Mesothelial cell of epicardium (in vitro differentiated cells): ENCODE measurements at places on chromosomes 11 and 22. TPM values are rescaled to one million over a fixed set of nuclear protein-coding genes. Genes with fewer than 3 reads are reported as not detected.

- no peak overlapping the region for H3K4me3 ChIP-seq
- DNase-seq, result no peak
- H3K27me3 ChIP-seq, result no peaks in the 10 kb centered on the region
- H3K36me3 ChIP-seq, result no peaks in the 10 kb centered on the region
Measured at GRCh38 chr11:8060146-8060719, 20.8 kb upstream of the TUB start.

- H3K4me1 ChIP-seq, result peaks cover 1% of the 10 kb centered on the region
- no peak overlapping the region for H3K4me3 ChIP-seq
- DNase-seq, result no peak
- no peaks in the 10 kb centered on the region for H3K36me3 ChIP-seq
- peaks cover 74% of the 10 kb centered on the region for H3K27me3 ChIP-seq
Measured at GRCh38 chr11:9089636-9090035, 1.8 kb downstream of the SCUBE2 start.

GRCh38 chr22:44642096-44642644 is 59.8 kb upstream of the PRR5 start:
- no peak overlapping the region for H3K27ac ChIP-seq
- peaks cover 11% of the 10 kb centered on the region for H3K27me3 ChIP-seq
- no peak overlapping the region for H3K4me3 ChIP-seq

DNA sequence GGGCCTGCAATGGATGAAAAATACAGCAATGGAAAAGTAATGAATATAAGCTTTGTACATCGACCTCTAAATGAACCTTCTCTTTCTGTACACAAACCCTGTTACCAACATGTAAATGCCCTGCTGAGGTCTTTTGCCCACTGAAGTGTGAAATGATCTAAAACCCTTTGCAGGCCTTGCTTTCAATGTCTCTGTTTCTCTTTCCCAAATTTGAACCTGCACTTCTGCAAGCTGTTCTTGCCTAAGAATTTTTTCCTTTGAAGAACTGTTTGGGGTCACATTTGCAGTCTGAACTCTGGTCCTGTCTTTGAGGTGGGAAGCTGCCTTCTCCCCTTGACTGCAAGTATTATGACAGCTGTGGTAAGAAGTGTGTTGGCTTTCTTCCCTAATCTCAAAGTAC is 1237.1 kb downstream of the FAM181B start:
- peaks cover 4% of the 10 kb centered on the region for H3K4me1 ChIP-seq
- no peaks in the 10 kb centered on the region for H3K36me3 ChIP-seq
- H3K27ac ChIP-seq, result no peak overlapping the region
- DNase-seq, result no peak
- H3K27me3 ChIP-seq, result no peaks in the 10 kb centered on the region

DNA sequence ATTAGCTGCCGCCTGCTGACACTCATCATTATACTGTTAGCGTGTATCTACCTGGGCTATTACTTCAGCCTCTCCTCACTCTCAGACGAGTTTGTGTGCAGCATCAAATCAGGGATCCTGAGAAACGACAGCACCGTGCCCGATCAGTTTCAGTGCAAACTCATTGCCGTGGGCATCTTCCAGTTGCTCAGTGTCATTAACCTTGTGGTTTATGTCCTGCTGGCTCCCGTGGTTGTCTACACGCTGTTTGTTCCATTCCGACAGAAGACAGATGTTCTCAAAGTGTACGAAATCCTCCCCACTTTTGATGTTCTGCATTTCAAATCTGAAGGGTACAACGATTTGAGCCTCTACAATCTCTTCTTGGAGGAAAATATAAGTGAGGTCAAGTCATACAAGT is 51.1 kb downstream of the PANX1 start:
- DNase-seq, result no peak
- peaks cover 13% of the 10 kb centered on the region for H3K4me1 ChIP-seq
- H3K36me3 ChIP-seq, result peaks cover 35% of the 10 kb centered on the region
- no peak overlapping the region for H3K27ac ChIP-seq
- H3K27me3 ChIP-seq, result no peaks in the 10 kb centered on the region

GRCh38 chr11:12075822-12076821 is 34.3 kb upstream of the MICAL2 start:
- H3K4me1 ChIP-seq, result peaks cover 6% of the 10 kb centered on the region
- DNase-seq, result no peak
- no peaks in the 10 kb centered on the region for H3K36me3 ChIP-seq
- H3K4me3 ChIP-seq, result no peak overlapping the region
- peaks cover 29% of the 10 kb centered on the region for H3K27me3 ChIP-seq

DNA sequence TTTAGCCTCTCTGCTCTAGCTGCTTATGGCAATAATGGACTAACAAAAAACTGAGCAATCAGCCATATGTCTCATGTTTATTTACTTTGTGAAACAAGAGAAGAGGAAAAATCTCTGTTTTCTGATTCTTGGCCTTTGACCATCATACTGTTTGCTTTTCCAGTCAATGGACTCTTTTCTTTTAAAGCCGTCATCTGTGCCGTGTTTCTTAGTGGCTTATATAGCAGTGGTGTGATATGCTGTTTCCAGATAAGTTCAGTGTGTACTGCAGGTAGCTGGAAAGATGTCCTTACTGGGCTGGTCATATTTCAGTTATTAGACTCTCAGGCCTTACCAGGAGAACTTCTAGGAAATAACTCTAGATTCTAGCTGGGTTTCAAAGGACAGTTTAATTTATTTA is 33.6 kb upstream of the TECTA start:
- H3K27ac ChIP-seq, result no peak overlapping the region
- H3K36me3 ChIP-seq, result peaks cover 42% of the 10 kb centered on the region
- H3K4me3 ChIP-seq, result no peak overlapping the region
- no peaks in the 10 kb centered on the region for H3K27me3 ChIP-seq
- H3K4me1 ChIP-seq, result peaks cover 6% of the 10 kb centered on the region

GRCh38 chr11:13465909-13466371 is 2.9 kb upstream of the BTBD10 start:
- no peaks in the 10 kb centered on the region for H3K36me3 ChIP-seq
- peak overlapping the region; percentile 8 for H3K27ac ChIP-seq
- peaks cover 6% of the 10 kb centered on the region for H3K27me3 ChIP-seq
- DNase-seq, result no peak

DNA sequence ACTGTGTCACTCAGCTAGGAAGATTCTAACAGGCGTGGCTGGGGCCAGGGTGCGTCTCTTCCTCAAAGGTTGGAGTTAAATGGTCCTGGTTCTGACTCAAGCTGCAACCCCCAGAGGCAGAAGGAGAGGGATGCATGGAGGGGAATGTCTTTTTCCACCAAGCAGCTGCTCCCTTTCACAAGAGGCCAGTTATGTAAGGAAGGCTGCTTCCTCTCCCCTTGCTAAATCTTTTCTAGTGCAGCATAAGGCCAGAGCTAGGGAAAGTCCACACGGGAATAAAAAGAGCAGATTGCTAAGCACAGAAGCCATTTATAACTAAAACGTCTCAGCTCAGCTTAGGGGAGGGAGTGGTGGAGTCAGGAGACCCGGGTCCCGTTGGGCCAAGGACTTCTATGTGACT is 10.0 kb downstream of the PVALB start:
- no peak for DNase-seq
- peaks cover 48% of the 10 kb centered on the region for H3K27me3 ChIP-seq
- no peaks in the 10 kb centered on the region for H3K36me3 ChIP-seq
- no peaks in the 10 kb centered on the region for H3K4me1 ChIP-seq
- H3K27ac ChIP-seq, result no peak overlapping the region

DNA sequence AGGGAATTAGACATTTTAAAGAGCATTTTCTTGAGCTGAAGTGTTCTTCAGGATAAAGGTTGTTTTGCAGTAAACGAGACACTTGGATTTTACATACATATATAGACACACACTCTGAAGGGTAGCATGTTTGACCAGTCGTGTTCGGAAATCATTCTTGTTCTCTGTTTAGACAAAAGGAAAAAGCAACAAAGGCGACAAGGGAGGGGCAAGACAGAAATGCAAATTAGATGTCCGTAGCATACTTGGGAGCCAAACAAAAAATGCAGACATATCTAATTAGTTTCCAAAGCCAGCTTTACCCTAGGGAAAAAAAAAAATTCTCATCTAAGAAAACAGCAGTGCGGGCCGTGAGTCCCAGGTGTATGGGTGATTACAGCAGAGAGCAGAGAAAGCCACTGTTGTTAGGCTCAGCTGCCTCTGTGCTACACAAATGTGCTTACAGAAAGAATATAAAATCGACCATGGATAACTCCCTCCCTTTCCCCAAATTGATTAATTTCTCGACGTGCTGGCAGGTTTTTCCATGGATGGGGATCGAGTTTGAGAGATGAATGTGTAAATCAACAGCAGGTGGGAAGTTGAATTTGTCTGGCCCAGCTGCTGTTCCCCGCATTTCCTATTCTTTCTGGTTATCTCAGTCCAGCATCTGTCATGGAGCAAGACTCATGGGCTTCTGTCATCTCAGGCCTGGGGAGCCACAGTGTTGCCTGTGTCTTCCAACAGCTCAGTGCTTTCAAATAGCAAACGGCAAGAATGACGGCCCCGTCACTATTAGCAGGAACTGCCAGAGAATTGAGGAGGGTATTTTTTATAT is 176.5 kb upstream of the TTC12 start:
- no peak overlapping the region for H3K27ac ChIP-seq
- H3K27me3 ChIP-seq, result no peaks in the 10 kb centered on the region
- no peak overlapping the region for H3K4me3 ChIP-seq
- H3K36me3 ChIP-seq, result no peaks in the 10 kb centered on the region
- no peak for DNase-seq

DNA sequence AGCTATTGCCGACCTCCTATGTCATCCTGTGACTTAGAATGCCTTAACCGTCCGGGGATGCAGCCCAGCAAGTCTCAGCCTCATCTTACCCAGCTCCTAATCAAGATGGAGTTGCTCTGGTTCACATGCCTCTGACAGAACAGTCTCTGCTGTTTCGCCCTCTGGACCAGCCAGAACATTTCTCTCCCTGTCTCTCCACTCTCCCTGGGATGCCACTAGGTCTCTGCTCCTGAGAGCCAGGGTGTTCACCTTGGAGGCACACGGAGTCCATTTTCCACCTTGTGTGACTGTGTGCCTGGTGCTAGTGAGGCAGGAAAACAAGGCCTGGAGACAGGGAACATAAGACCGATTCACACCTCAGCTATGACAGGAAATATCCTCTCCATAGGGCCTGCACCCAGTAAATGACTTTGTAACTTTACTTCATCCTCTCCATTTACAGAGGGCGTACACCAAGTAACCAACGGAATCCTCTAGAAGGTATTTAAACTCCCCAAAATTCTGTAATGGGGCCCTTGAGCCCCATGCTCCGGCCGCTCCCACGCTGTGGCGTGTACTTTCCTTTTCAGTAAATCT is 16.8 kb upstream of the B4GALNT4 start:
- no peak overlapping the region for H3K4me3 ChIP-seq
- H3K27me3 ChIP-seq, result no peaks in the 10 kb centered on the region
- no peaks in the 10 kb centered on the region for H3K36me3 ChIP-seq
- peaks cover 45% of the 10 kb centered on the region for H3K4me1 ChIP-seq
- DNase-seq, result no peak

- peaks cover 55% of the 10 kb centered on the region for H3K36me3 ChIP-seq
- H3K4me1 ChIP-seq, result no peaks in the 10 kb centered on the region
- no peak for DNase-seq
- no peak overlapping the region for H3K4me3 ChIP-seq
- no peaks in the 10 kb centered on the region for H3K27me3 ChIP-seq
Measured at GRCh38 chr11:120471131-120471530, 40.4 kb upstream of the GRIK4 start.

- no peak for DNase-seq
- peak within 1 kb of the TSS; percentile 86 for H3K27ac ChIP-seq
- H3K4me3 ChIP-seq, result peak within 1 kb of the TSS; percentile 77
- H3K36me3 ChIP-seq, result no peaks in the 10 kb centered on the region
- peaks cover 2% of the 10 kb centered on the region for H3K27me3 ChIP-seq
Measured at GRCh38 chr22:17774206-17774925, at the start of gene BID. Gene BID, minus strand, starts transcription at chr22:17774469. Its CDS starts 24,353 bp downstream, at chr22:17750116.

DNA sequence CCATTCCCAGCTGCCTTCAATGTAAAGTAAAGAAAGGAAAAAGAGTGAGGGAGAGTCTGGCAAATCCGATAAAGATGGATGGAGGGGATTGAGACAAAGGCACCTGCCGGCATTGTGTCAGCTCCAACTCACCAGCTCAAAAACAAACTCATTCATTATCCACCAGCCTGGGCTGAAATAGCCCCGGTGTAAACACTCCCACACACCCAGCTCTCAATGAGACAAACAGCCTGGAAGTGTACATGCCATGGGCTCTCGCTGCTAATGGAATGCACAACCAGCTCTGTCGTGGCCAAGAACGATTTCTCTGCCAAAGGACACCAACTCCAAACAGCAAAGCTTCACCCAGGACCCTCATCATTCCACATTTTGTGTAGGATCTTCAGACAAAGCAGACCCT is 89.3 kb upstream of the OPCML start:
- H3K36me3 ChIP-seq, result no peaks in the 10 kb centered on the region
- H3K27ac ChIP-seq, result no peak overlapping the region
- peaks cover 21% of the 10 kb centered on the region for H3K27me3 ChIP-seq
- no peak for DNase-seq

GRCh38 chr22:47572443-47572842 is 810.0 kb downstream of the TBC1D22A start:
- H3K36me3 ChIP-seq, result peaks cover 5% of the 10 kb centered on the region
- H3K4me3 ChIP-seq, result no peak overlapping the region
- H3K4me1 ChIP-seq, result no peaks in the 10 kb centered on the region
- no peaks in the 10 kb centered on the region for H3K27me3 ChIP-seq
- DNase-seq, result no peak

DNA sequence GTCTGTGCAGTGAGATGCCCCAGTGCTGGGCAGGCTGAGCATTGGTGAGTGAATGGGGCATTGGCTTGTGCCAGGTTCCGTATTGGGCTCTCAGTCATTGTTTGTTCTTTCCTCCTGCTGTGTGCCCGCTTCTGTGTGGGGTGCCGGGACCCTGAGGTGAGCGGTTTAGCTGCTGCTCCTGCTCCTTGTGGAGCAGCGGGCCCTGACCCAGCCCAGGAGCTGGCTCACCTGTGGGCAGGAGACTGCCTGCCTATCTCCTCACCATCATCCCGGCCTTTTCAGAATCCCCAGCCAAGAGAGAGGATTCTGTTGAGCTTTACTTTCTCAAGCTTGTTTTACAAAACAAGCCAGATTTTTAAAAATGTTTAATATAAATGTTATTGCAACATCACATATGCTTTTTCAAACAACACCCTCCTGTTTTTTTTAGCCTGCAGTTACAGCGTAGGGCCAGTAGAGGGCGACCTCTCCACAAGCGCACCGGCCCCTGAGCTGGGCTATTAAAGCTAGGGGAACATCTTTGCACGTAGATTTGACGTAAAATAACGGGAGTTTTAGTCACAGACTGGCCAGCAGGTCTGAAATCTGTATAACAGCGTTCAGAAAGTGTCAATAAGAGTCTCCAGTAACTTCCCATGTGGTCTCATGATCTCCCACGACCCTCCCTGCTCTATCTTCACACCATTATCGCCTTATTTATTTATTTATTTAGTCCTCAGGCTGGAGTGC is 25.1 kb upstream of the RELT start:
- DNase-seq, result no peak
- H3K27me3 ChIP-seq, result no peaks in the 10 kb centered on the region
- peaks cover 8% of the 10 kb centered on the region for H3K36me3 ChIP-seq

GRCh38 chr11:31764766-31765165 is 46.4 kb downstream of the PAX6 start:
- H3K27me3 ChIP-seq, result no peaks in the 10 kb centered on the region
- no peak overlapping the region for H3K27ac ChIP-seq
- H3K4me1 ChIP-seq, result no peaks in the 10 kb centered on the region
- H3K4me3 ChIP-seq, result no peak overlapping the region
- DNase-seq, result no peak

- DNase-seq, result no peak
- H3K36me3 ChIP-seq, result no peaks in the 10 kb centered on the region
- peaks cover 2% of the 10 kb centered on the region for H3K4me1 ChIP-seq
- no peak overlapping the region for H3K4me3 ChIP-seq
- H3K27me3 ChIP-seq, result no peaks in the 10 kb centered on the region
- no peak overlapping the region for H3K27ac ChIP-seq
Measured at GRCh38 chr11:4479644-4480043, 2.8 kb upstream of the OR52K1 start.

The C11orf65 gene
- total RNA-seq, result 1.00 to 1.6 TPM (median 1.1 TPM) in 3 replicates

The C11orf97 gene
- not detected in 3 replicates for total RNA-seq

The VSIG2 gene
- 0.25 to 0.66 TPM (median 0.44 TPM) in 3 replicates for total RNA-seq

The TUBA8 gene
- total RNA-seq, result 2.4 to 2.9 TPM (median 2.5 TPM) in 3 replicates
